ENCODE measurements at places on chromosomes 3 and 15.

- DNase-seq = no peak
Measured at GRCh38 chr3:4674216-4674615, 181.1 kb downstream of the ITPR1 start.

- no peak for DNase-seq
Measured at GRCh38 chr3:20890111-20890519, 704.1 kb upstream of the SGO1 start.

- DNase-seq = no peak
Measured at GRCh38 chr15:39139431-39140059, 441.3 kb upstream of the THBS1 start.

DNA sequence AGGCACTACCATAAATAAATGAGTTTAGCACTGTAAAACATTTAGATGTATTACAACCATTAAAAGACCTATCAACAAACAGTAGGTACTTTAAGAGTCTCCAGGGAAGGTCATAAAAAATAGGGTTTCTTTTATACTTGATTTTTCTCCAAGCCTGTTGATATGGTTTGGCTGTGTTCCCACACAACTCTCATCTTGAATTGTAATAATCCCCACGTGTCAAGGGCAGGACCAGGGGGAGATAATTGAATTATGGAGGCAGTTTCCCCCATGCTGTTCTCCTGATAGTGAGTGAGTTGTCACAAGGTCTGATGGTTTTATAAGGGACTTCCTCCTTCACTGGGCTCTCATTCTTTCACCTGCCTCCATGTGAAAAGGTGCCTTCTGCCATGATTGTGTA is 468.9 kb upstream of the UBE2E2 start:
- DNase-seq = no peak

- no peak for DNase-seq
Measured at GRCh38 chr3:174198199-174198598, 660.9 kb upstream of the NAALADL2 start.

- no peak for DNase-seq
Measured at GRCh38 chr3:139572847-139573672, 33.5 kb upstream of the RBP1 start.

- no peak for DNase-seq
Measured at GRCh38 chr3:12829404-12829803, 12.0 kb downstream of the RPL32 start.

DNA sequence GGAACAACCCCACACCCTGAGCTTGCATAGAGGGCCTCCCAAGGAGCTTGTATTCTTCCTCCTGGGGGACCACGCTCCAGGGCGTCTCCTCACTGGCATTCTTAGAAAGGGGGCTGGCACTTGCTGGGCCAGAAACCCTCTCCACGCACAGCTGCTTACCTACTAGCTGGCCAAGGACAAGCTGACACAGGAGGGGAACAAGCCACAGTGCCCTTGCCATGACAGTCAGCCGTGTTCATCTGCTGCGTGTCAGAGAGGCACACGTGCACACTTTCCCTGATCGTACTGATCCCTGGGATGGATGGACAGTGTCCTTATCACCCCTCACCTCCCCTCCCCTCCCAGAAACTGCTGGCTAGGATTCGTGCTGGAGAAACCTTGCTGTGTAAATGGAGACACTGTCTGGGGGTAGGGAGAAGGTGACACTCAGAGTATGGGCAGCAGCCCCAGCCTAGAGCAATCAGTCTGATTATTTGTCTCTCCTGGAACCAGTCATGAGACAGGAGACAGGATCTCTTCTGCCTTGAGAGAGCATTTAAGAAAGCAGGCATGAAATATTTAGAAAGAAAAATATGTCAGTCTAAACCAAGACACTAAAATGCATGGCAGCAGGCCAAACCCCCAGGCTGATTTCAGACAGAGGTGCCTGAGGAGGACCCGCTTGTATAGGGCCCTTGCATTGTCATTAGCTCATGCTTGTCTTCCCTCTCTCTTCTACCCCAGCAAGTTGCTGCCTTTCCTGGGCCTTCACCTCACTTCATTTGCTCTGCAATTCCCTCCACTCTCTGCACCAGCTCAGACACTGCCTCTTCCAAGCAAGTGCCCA is 311.8 kb upstream of the TRIM42 start:
- no peak for DNase-seq

- DNase-seq = peak; percentile 54
Measured at GRCh38 chr3:121660356-121661171, at the start of gene HCLS1. HCLS1 (minus strand) TSS chr3:121660903; CDS start chr3:121658347, 2,556 bp downstream.

DNA sequence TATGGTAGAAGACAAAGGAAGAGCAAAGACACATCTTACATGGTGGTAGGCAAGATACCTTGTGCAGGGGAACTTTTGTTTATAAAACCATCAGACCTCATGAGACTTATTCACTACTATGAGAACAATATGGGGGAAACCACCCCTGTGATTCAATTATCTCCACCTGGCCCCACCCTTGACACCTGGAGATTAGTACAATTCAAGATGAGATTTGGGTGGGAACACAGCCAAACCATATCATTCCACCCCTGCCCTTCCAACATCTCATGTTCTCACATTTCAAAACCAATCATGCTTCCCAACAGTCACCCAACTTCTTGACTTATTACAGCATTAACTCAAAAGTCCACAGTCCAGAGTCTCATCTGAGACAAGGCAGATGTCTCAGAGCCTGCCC is 21.7 kb upstream of the PLSCR1 start:
- no peak for DNase-seq

GRCh38 chr3:196531418-196531817 is 16.3 kb upstream of the SMCO1 start:
- no peak for DNase-seq

DNA sequence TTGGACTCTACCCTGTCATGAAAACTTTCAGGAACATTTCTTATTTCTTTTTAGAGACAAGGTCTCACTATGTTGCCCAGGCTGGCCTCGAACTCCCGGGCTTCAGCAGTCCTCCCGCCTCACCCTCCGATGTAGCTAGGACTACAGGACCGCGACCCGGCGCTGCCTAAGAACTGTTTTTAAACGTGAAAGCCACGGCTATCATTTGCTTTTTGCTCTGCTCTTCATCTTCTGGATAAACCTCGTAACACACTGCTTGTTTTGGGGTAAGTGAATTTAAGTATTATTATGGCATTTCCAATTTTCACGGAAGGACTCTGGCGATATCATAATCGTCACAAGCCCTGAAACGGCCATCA is 14.3 kb upstream of the CCNL1 start:
- no peak for DNase-seq

- no peak for DNase-seq
Measured at GRCh38 chr3:38281895-38282686, at the start of gene SLC22A14. SLC22A14 (plus strand) TSS chr3:38282294; CDS start chr3:38306027, 23,733 bp downstream.

- DNase-seq = no peak
Measured at GRCh38 chr3:101072300-101072699, 79.1 kb upstream of the ABI3BP start.

- no peak for DNase-seq
Measured at GRCh38 chr3:33458446-33458845, 18.2 kb upstream of the UBP1 start.

- no peak for DNase-seq
Measured at GRCh38 chr15:78855746-78856145, 16.9 kb upstream of the MORF4L1 start.

GRCh38 chr3:161349529-161350312 is 21.6 kb downstream of the SPTSSB start:
- no peak for DNase-seq

- no peak for DNase-seq
Measured at GRCh38 chr15:65254356-65254755, 32.3 kb downstream of the PARP16 start.

GRCh38 chr3:184611607-184612281 is 50.2 kb downstream of the EPHB3 start:
- no peak for DNase-seq

DNA sequence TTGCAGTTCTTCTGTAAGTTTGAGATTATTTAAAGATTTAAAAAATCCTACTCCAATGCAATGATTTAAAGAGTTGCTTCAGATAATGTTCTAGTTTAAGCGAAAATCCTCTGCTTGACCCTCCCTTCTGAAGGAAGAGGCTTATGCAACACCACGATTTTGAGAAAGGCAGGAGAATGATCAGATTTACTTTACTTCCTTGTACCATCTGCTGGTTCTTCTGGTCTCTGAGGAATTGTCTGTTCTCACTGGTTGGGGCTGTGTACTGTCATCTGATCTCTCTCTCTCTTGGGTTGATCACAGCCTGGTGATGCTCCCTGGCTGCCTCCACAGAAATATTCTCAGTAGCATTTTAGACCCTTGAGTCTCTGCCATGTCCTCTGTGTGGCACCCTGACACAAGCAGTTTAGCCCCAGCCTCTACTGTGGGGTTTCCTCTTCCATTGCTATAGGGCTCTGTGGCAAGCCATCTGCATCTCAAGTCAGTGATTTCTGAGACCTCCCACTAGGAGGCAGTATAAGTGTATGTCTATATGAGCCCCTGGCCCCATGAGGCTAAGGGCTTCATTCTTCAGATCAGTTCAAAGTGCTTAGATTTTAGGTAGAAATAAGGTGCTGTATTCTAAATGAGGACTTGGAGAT is 50.8 kb upstream of the PLAAT1 start:
- no peak for DNase-seq

DNA sequence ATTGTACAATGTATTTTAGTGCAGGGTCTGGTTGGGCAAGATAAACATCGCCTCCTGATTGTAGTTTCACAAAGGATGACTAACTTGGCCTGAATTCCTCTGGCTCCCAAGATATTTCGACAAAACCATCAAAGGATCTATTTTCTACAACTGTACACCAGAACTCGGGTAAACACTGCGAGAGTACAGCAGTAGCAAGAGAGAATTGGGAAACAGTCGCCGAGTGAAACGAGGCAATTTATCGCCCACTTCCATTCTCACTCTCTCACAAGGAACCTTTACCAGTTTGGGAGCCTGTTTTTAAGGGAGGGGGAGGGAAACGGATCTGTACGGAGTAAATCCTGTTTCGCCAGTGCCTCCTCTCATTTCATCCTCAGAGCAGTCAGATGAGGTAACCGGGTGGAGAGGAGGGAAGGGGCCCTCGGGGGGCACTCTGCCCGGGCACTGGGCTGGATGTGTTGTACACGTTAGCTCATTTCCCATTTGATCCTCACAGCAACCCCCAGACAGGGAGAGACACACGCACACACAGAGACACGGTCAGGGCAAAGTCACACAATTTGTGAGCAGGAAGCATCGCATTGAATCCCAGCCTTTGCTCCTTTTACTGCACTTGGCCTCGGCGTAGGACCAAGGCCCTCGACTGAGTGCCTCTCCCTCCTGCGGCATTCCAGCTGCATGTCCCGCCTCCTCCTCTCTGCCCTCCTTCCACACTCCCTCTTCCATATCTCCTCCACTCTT is 120.1 kb downstream of the LIPC start:
- no peak for DNase-seq

GRCh38 chr15:30923429-30923828 is 19.7 kb downstream of the FAN1 start:
- no peak for DNase-seq

GRCh38 chr3:188749010-188749617 is 422.7 kb upstream of the TPRG1 start:
- DNase-seq = peak; percentile 51

GRCh38 chr15:87929841-87930240 is 326.7 kb downstream of the NTRK3 start:
- no peak for DNase-seq

Measured in T-helper 1 cell (primary cell).